ENCODE measurements at places on chromosomes 7 and 10. TPM values are rescaled to one million over a fixed set of nuclear protein-coding genes. Genes with fewer than 3 reads are reported as not detected.

DNA sequence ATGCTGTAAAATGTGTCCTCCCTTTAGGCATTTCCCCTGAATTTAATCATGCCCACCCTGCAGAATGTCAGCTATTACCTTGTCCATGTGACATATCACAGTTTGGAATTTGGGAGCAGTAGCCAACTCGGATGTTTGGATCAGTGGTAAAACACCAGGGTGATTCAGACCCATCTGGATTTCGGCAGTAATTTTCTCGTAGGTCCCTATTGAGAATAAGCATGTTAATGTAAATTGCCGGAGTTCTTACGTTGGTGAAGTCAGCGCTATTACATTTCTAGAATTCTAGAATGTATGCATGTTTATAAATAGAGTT lies 44.1 kb downstream of the HGF start:
- DNase-seq: peak; percentile 63

DNA sequence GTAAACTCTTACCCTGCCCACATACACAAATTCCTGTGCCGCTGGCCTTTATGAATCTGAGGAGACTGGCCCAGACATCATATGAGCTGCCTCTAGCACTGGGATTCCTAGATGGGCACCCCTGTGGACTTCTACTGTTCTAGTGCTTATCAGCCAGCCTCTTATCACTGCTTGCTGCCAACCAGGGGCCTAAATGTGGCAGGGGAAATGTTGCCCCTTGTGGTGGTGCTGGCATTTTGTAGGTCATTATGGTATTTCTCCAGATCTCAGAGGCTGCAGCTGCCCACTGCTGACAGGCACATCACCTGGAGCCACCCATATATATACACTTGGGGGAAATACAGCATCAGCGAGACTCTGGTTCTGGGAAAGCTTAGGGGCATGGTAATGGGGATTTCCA lies 5.4 kb downstream of the SFR1 start:
- peak; percentile 29 for DNase-seq

- peak; percentile 15 for DNase-seq
These were observed 112.5 kb downstream of the SEMA3A start for GRCh38 chr7:84081973-84082522.

- DNase-seq: peak; percentile 78
These were observed 34.6 kb downstream of the MALSU1 start for GRCh38 chr7:23333671-23334246.

DNA sequence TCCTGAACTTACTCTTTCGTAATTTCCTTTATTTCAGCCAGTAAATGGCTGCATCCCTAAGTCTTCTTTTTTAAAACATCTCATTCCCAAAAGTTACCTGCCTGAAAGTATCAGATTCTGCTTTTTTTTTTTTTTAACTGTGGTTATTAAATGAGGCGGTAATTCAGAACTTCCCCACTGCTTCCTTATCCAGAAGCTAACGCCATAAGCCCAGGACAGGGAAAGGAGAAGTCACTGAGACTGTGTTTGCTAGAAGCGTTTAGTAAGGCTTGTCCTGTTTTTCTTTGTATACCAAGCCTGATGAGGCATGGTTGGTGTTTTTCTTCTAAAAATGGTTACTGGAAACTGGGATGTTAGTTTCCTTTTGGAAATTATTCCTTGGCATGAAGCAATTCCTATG lies 197.8 kb downstream of the CELF2 start:
- no peak for DNase-seq

The ABCC2 gene
- total RNA-seq: 0.79 TPM

The NODAL gene
- total RNA-seq: not detected

The LLCFC1 gene
- total RNA-seq: not detected

The ACTL6B gene
- total RNA-seq: not detected

The GRM3 gene
- not detected for total RNA-seq

Measured in dermis blood vessel endothelial cell (primary cell).